AG09319 (cell line): ENCODE measurements at places on chromosomes 13 and 19.

GRCh38 chr19:13053238-13053637, 49.4 kb downstream of the LYL1 start:
- DNase-seq: no peak

GRCh38 chr19:39738814-39739213, 985 bp upstream of the CLC start:
- DNase-seq: no peak

DNA sequence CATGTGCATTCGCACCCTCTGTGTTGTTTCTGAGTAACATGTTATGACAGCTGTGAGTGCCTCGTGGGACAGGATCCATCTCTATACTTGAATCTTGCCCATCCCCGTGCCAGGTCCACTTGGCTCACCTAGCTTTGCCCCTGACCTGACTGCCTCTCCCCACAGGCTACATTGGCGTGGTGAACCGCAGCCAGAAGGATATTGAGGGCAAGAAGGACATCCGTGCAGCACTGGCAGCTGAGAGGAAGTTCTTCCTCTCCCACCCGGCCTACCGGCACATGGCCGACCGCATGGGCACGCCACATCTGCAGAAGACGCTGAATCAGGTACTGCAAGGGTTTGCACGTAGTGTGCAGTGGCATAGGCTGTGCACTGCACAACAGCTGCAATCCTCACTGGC, 53.2 kb downstream of the TMED1 start:
- DNase-seq: no peak

- no peak for DNase-seq
These were observed 11.2 kb downstream of the CLASRP start for GRCh38 chr19:45050036-45050435.

- no peak for DNase-seq
These were observed 2.5 kb upstream of the CRLF1 start for GRCh38 chr19:18608805-18609716.

DNA sequence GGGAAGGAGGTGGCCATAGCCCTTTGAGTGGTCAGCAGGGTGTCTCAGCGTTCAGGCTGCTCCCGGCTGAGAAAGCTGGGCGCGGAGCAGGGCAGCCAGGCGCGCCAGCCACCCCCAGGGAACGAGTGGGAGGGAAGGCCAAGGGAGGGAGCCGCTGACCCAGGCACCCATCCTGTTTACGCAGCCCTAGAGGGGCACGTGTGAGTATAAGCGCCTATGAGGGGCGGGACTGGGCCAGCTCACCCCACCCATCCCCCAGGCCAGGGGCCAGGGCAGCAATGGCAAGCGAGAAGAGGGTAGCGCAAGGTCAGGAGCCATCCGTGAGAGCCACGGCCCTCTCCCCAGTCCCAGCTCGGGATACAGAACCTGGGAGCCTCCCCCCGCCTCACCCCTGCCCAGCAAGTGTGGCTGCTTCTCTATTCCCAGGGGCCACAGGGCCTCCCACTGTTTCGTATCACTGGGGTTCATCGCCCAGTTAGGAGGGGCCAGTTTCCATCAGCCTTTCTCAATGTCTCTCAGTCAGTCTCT, 897 bp upstream of the DMKN start:
- no peak for DNase-seq

- no peak for DNase-seq
These were observed 82.1 kb downstream of the TBC1D4 start for GRCh38 chr13:75399879-75400217.

GRCh38 chr19:42452590-42452989, 9.8 kb upstream of the CXCL17 start:
- no peak for DNase-seq

DNA sequence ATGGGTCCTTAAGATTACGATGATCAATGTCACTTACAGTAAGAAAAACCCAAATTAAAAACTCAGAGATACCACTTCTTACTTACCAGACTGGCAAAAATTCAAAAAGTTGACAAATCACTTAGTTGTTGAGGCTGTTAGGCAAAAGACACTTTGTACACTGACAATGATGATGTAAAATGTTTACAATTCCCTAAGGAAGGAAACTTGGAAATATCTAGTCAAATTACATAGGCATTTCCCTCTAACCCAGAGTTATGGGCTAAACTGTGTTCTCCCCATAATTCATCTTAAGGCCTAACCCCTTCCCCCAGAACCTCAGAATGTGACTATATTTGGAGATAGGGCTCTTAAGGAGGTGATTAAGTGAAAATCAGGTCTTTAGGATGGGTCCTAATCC, 12.0 kb downstream of the TGDS start:
- DNase-seq: no peak

- DNase-seq: no peak
These were observed 21.8 kb upstream of the NAXD start for GRCh38 chr13:110593430-110594130.

DNA sequence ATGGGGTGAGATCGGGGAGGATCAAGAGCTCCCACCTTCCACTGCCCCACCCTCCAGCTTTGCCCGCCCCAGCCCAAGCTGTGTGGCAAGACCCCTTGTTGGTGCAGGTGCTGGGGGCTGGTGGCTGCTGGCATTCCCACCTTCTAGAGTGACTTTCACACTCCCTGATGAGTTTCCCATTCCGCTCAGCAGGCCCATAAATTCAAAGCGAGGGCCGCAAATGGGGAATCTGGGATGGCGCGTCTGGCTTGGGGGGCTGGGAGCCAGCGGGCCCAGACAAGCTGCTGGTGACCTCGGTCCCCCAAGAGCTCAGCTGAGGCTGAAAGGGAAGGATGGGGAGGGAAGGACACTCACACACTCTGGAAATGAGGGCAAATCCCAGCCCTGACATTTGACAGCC, 110.3 kb downstream of the GADD45B start:
- DNase-seq: no peak

DNA sequence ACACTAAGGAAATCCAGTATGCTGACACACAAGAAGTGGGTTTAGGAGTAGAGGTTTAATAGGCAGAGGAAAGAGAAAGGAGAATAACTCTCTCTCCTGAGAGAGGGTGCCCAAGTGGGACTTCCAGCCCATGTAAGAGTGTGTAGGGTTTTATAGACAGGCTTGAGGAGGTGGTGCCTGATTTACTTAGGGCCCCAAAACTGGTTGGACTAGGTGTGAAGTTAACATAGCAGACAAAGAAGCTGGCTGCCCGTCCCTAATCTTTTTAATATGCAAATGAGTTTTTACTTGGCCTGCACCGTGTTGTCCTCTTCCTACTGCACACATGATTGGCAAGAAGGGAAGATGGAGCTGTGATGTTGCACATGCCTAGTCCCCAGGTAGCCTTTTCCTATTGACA, 752.5 kb upstream of the SLITRK5 start:
- no peak for DNase-seq

- DNase-seq: no peak
These were observed 1.1 kb downstream of the RBM26 start for GRCh38 chr13:79404985-79405384.

DNA sequence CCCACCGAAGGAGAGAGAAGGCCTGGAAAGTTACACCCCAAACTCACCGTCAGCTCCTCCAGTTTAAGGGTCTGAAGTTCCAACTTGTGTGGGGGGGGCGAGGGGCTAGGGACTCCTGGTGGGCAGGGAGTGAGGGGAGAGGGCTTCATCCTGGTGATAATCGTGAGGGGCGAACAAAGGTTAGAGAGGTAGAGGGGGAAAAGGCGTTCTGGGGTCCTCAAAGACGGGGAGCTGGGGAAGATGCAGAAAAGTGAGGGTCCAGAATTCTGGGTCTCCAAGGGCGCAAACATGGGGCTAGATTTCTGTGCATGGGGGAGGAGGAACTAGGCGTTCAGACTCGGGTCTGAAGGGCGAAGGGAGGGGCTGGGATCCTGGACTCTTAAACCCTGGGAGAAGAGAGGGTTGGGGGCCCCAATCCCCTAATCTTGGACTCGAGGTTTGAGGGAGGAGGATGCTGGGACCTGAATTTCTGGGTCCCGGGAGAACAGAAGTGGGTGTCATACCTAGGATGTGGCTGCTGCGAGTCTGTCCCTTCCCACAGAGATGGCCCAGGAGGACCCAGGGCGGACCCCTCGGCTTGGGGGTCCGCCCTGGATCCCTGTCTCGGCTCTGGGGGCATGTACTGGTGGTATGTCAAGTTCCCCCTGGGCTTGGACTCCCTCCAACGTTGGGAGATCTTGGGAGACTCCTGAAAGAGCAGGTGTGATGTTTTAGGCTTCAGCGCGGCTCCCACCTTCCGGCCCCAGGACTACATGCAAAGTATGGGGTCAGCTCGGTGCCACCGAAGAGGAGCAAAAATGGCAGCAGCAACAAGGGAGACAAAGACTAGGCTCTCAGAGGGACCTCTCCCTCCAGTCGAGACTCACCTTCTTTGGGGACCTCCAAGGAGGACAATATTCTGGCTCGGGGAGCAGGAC, 4.5 kb downstream of the MAMSTR start:
- no peak for DNase-seq

GRCh38 chr19:39915848-39916215, 18.6 kb downstream of the FCGBP start:
- no peak for DNase-seq

- no peak for DNase-seq
These were observed 94.2 kb downstream of the FRY start for GRCh38 chr13:32125751-32126150.

- DNase-seq: no peak
These were observed 4.8 kb downstream of the TJP3 start for GRCh38 chr19:3712663-3713611.

DNA sequence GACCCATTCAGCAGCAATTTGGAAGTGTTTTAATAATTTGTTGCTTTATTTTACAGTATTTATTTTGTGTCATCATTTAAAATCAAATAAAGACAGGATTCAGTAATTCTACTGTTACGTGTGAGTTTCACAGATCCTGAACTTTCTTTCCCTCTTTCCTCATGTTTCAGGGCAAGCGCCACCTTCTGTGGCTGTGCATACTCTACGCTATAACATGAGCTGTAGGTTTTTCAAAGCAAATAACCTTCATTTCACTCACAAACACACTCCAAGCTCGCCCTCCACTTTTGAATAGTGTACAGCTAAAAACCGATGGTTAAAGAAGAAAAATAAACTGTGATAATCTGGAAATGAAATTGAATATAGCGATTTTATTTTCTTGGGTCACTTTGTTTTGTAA, 753.3 kb downstream of the OLFM4 start:
- no peak for DNase-seq
